ENCODE measurements at places on chromosomes 7 and 10. TPM values are rescaled to one million over a fixed set of nuclear protein-coding genes. Genes with fewer than 3 reads are reported as not detected.

GRCh38 chr10:72740528-72740927 is 48.6 kb downstream of the MCU start:
- DNase-seq, result peak; percentile 15
- H3K27me3 ChIP-seq, result no peaks in the 10 kb centered on the region
- no peak overlapping the region for H3K4me3 ChIP-seq
- H3K27ac ChIP-seq, result no peak overlapping the region
- H3K36me3 ChIP-seq, result no peaks in the 10 kb centered on the region

DNA sequence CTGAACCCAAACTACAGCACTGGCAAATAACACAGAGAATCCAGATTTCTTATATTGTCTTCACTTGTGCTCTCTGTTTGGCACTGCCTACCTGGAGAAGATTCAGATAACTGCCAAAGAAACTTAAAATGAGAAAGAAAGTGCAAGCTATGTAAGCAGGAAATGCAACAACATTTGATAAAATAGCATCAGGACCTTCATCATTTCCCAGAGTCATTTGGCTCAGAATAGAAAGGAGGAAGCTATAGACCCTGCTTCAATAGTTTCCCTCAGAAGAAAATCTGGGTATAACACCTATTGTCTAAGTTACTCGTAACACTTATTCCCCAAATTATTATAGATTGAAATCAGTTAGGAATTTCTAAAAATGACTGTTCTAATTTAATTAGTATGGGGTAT is 56.2 kb downstream of the CC2D2B start:
- peak overlapping the region; percentile 66 for H3K27ac ChIP-seq
- DNase-seq, result no peak
- no peaks in the 10 kb centered on the region for H3K27me3 ChIP-seq
- H3K4me1 ChIP-seq, result peaks cover 17% of the 10 kb centered on the region
- peaks cover 3% of the 10 kb centered on the region for H3K36me3 ChIP-seq
- no peak overlapping the region for H3K4me3 ChIP-seq

DNA sequence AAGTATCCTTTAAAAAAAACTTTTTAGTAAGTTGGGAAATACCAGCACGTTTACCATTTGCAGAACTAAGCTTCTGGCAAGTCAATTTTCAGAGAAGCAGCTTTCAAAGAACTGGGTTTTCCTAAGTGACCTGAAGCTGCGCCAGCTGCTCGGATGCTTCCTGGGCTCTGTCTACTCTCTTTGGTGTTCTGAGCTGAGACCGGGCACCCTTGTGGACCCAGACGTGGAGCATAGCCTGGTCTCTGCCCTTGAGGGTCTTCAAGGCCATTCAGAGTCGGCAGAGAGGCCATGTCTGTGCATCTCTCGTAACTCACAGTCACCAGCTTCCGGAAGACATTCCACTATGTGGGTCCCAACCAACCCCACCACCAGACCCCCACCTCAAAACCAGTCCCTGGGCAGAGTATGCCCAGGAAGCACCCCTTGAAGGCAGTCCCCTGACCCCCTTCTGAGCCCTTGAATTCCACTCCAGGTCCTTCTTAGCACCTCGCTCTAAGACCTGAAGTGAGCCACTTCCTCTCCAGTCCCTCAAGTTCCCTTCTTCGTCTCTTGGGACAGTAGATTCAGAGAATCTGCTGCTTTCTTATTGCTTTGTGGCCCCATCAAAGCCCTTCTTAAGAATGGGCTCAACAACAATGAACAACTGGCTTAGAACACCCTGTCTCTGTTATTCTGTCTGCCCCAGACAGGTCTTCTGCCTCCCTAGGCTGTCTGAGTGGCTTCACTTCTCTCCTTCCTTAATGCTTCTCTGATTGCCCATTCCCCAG is 8.5 kb downstream of the CALML5 start:
- H3K4me1 ChIP-seq, result peaks cover 5% of the 10 kb centered on the region
- no peak for DNase-seq
- no peak overlapping the region for H3K4me3 ChIP-seq
- H3K27me3 ChIP-seq, result no peaks in the 10 kb centered on the region
- H3K36me3 ChIP-seq, result peaks cover 2% of the 10 kb centered on the region

DNA sequence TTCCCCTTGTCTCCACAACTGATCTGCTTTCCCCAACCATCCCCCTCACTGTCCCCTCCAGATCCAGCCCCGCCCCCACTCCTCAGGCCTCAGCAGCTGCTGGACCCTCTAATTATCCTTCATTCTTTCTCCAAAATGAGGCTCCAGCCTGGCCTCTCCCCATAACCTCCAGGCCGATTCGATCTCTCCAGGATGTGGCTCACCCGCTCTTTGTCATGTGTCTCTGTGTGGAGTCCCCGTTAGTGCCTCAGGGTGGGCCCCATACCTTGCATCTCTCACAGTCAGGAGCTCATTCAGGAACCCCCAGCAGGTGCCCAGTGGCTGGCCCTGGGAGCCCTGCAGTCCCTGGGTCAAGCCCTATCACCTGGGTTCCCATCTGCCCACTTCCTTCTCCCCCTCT is 1.3 kb downstream of the PILRA start:
- H3K4me3 ChIP-seq, result no peak overlapping the region
- no peaks in the 10 kb centered on the region for H3K27me3 ChIP-seq
- H3K27ac ChIP-seq, result peak overlapping the region; percentile 49
- peaks cover 29% of the 10 kb centered on the region for H3K4me1 ChIP-seq
- peak; percentile 62 for DNase-seq

GRCh38 chr10:98384531-98385133 is 30.4 kb downstream of the PYROXD2 start:
- no peaks in the 10 kb centered on the region for H3K4me1 ChIP-seq
- no peak overlapping the region for H3K4me3 ChIP-seq
- H3K27me3 ChIP-seq, result no peaks in the 10 kb centered on the region
- no peaks in the 10 kb centered on the region for H3K36me3 ChIP-seq

DNA sequence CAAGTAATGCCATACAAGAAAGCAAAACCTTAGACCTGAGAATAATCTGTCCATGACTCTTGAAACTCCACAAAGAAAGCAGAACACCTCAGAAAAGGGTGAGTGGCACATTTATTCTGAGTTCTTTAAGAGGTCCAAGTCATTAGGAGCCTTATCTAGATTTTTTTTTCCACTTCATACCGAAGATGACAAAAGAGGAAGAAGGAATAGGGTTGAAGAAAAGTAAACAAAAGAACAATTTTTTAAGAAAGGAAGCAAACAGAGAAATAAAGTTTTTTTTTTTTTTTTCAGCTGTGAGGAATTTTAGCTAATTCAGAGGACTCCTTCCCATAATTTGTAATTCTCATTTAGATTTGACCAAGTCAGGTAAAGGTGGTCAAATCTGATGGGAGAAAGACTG is 13.1 kb upstream of the MTPN start:
- H3K27ac ChIP-seq, result no peak overlapping the region
- H3K27me3 ChIP-seq, result peaks cover 5% of the 10 kb centered on the region
- no peak overlapping the region for H3K4me3 ChIP-seq
- peaks cover 19% of the 10 kb centered on the region for H3K4me1 ChIP-seq

GRCh38 chr7:27124902-27125689 is 5.5 kb downstream of the HOXA4 start:
- no peak for DNase-seq
- no peaks in the 10 kb centered on the region for H3K4me1 ChIP-seq
- H3K27ac ChIP-seq, result no peak overlapping the region
- no peaks in the 10 kb centered on the region for H3K36me3 ChIP-seq

- no peaks in the 10 kb centered on the region for H3K27me3 ChIP-seq
- H3K27ac ChIP-seq, result no peak overlapping the region
- H3K4me3 ChIP-seq, result no peak overlapping the region
- peaks cover 7% of the 10 kb centered on the region for H3K36me3 ChIP-seq
Observed at GRCh38 chr10:70094250-70094649, 38.4 kb downstream of the AIFM2 start.

DNA sequence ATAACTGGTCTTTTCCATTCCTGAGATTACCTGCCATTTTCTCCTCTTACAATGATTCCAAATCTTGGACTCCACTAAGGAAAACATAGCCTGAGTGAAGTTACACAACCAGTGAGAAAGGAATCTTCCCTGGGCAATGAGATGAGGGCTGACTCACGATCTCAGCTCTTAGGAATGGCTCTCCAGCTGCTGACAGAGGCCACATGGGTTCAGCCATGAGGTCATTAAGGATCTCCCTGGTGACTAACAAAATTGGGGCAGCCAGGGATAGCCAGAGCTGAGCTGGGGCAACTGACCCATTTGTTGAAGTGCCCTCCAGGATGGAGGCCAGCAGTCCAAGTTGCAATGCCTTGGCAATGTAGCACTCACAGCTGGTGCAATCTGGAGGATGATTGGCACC is 78.7 kb upstream of the MKLN1 start:
- H3K4me3 ChIP-seq, result no peak overlapping the region
- H3K27me3 ChIP-seq, result peaks cover 1% of the 10 kb centered on the region
- H3K36me3 ChIP-seq, result no peaks in the 10 kb centered on the region
- H3K27ac ChIP-seq, result no peak overlapping the region
- no peaks in the 10 kb centered on the region for H3K4me1 ChIP-seq

- no peak for DNase-seq
- no peak overlapping the region for H3K4me3 ChIP-seq
- H3K4me1 ChIP-seq, result no peaks in the 10 kb centered on the region
- H3K36me3 ChIP-seq, result no peaks in the 10 kb centered on the region
- no peak overlapping the region for H3K27ac ChIP-seq
- peaks cover 2% of the 10 kb centered on the region for H3K27me3 ChIP-seq
Observed at GRCh38 chr10:122740640-122741039, 41.0 kb upstream of the C10orf120 start.

DNA sequence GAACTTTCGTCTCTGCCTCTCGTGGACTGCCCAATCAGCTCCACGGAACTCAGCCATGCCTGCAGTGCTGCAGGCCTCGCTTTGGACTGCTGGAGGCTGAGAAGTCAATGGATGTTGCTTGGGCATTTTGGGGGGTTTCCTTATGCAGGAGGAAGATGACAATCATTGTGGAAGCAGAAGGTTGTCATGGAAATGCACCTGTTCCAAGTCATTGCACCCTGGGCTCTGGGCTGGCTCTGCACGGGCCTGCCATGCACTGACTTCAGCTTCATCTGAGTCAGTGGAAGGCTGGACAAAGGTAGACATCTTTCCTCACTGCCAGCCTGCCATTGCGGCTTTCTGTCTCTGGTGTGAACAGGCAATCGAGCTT is 217.3 kb downstream of the RPS24 start:
- no peak overlapping the region for H3K4me3 ChIP-seq
- H3K4me1 ChIP-seq, result peaks cover 17% of the 10 kb centered on the region
- H3K27me3 ChIP-seq, result peaks cover 9% of the 10 kb centered on the region
- DNase-seq, result no peak

- H3K4me3 ChIP-seq, result no peak overlapping the region
- H3K36me3 ChIP-seq, result no peaks in the 10 kb centered on the region
- no peaks in the 10 kb centered on the region for H3K4me1 ChIP-seq
Observed at GRCh38 chr7:37781156-37781555, 67.2 kb upstream of the NME8 start.

DNA sequence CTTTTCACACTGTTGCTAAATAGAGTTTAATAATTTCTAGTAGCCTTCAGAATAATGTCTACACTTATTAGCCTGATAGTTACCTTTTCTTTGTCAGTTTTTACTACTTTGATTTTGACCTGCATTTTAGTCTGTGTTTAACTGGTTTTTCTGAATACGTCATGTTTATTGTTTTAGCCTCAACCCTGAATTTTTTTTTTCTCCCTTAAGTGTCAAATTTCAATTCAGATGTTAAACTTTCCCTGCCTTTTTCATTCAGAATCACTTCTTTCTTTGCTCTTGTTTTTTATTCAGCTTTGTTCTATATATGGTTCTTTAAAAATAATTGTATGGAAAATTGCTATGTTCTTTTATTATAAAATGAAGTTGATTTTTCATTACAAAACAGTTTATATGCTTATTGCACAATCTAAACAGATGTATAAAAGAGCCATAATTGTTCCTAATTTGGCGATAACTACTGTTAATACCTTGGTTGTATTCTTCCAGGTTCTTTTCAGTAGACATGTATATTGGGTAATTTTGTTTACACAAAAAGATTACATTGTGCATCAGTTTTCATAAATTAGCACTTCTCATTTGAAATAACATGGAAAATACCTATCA is 159.7 kb downstream of the ADK start:
- H3K4me3 ChIP-seq, result no peak overlapping the region
- H3K27me3 ChIP-seq, result no peaks in the 10 kb centered on the region
- no peak for DNase-seq
- peaks cover 5% of the 10 kb centered on the region for H3K36me3 ChIP-seq
- no peak overlapping the region for H3K27ac ChIP-seq

- peaks cover under 1% of the 10 kb centered on the region for H3K27me3 ChIP-seq
- DNase-seq, result no peak
- H3K27ac ChIP-seq, result no peak overlapping the region
- no peak overlapping the region for H3K4me3 ChIP-seq
- H3K36me3 ChIP-seq, result no peaks in the 10 kb centered on the region
Observed at GRCh38 chr7:93018716-93019115, 99.1 kb downstream of the SAMD9 start.

DNA sequence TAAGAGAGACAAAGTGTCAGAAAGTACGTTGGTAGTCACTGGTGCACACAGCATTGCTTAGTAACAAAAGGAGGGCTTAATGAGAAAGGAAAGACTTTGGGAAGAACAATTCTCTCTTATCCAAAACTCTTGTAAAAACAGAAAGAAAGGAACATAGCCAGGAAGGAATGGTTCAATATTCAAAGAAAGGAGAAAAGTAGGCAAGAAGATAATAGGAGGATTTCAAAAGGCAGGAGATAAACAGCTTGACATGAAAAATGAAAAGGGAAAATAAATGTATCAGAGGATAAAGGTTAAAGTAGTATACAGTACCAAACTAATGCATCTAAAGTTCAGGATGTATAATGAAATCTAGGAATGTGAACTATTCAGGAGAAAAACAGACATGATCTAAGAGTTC is 20.1 kb downstream of the ZFAND4 start:
- H3K27ac ChIP-seq, result no peak overlapping the region
- peaks cover 29% of the 10 kb centered on the region for H3K4me1 ChIP-seq
- H3K27me3 ChIP-seq, result no peaks in the 10 kb centered on the region
- H3K4me3 ChIP-seq, result no peak overlapping the region
- H3K36me3 ChIP-seq, result peaks cover 20% of the 10 kb centered on the region

DNA sequence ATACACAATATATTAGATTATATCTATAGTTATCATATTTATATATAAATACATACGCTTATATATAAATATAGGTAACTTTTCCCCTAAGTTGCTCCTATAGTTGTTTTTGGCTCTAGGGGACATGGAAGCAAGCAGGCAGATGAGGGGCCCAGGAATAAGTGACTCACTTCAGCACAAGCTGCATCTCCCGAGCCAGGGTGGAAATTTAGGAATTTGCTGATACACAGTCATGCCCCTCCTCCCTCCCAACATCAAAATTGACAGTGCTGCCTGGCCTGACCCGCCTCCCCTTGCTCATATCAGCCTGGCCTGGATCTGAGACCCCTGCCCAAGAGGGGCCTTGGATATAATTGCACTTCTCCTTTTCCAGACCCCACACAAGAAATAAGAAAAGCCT is 33.8 kb downstream of the MKI67 start:
- peaks cover 17% of the 10 kb centered on the region for H3K36me3 ChIP-seq
- peaks cover 26% of the 10 kb centered on the region for H3K4me1 ChIP-seq
- no peaks in the 10 kb centered on the region for H3K27me3 ChIP-seq
- no peak overlapping the region for H3K4me3 ChIP-seq

GRCh38 chr7:47386273-47386835 is 195.6 kb downstream of the TNS3 start:
- no peak overlapping the region for H3K27ac ChIP-seq
- no peaks in the 10 kb centered on the region for H3K36me3 ChIP-seq
- no peak overlapping the region for H3K4me3 ChIP-seq
- DNase-seq, result no peak
- no peaks in the 10 kb centered on the region for H3K4me1 ChIP-seq
- peaks cover 8% of the 10 kb centered on the region for H3K27me3 ChIP-seq

Gene COL13A1
- total RNA-seq, result not detected

Gene LRRD1
- total RNA-seq, result not detected

Gene CALHM3
- total RNA-seq, result not detected

Gene PIP
- total RNA-seq, result not detected

Gene AMPH
- not detected for total RNA-seq
